Chondrocyte (in vitro differentiated cells): ENCODE measurements at places on chromosomes 4 and X. TPM values are rescaled to one million over a fixed set of nuclear protein-coding genes. Genes with fewer than 3 reads are reported as not detected.

The SYP gene
- total RNA-seq, result 0.87 to 1.5 TPM (median 1.4 TPM) in 3 replicates

The MAGEB3 gene
- total RNA-seq, result not detected in 3 replicates

DNA sequence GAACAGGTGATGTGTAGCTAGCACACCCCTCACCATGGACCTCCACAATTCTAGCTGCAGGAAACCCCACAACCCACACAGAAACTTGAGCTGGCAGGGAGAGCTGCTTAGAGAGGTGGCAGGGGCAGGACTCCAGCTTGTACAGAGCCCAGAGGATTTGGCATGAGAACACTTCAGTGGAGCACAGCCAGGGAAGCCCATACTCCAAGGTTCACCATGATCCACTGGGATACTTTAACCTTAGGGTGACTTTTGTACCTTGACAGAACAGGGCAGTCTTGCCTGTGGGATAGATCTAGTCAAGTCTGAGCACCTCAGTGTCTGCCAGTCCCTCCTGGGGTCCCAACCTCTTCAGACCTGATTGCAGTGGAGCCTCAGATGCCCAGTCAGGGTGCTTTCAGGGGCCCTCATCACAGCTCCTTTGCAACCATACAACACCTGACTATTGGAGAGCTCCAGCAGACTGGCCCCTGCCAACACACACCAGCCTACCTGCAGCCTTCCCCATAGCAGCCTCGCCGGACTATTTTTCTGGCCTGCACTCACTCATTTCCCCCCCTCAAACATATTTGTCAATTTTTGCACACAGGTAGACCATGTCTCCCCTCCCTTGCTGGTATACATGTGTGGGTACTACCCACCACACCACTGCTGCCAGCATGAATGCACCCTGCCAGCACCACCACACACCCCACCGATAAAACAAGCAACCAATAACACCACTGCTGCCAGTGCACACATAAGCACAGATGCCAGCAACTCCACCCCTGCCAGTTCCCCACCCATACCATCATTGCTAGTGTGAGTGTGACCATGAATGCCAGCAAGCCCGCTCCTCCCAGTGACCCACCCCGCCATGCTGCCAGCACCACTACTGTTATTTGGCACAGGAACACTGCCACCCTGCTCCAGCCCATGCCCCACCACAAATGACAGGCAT, 56.0 kb upstream of the CDX4 start:
- DNase-seq, result no peak

DNA sequence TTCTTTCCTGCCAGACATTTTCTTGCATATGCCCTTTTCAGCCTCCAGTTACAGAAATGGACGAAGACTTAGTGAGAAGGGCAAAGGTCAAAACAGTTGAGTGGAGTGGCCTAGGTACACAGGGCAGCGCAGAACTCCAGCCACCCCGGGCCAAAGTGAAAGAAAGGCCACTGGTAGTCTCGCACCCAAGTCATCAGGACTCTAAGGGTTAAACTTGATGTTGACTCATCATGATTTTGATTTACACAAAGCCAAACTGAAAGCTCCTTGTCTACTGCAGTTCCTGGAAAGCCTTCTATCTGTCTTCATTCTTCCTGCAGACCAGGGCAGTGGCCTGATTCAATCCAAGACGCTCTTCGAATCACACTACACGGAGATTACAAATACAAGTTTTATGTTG, 2.6 kb upstream of the IL13RA1 start:
- DNase-seq, result no peak

DNA sequence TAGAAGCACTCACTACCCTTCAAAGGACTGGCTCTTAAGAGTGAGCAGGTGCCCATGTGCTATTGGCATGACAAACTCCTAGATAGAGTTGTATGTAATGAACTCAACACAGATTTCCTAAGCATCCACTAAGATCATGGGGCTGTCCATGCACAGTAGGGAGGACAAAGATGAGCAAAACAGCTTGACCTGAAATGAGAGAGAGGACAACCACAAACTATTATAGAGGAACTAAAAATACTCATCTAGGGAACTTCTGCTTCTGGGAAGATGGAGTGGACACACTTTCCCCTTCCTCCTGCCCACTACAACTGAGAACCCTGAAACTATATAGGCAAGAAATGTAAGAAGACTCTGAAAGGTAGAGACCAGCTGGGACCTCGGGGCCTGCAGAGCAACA, 20.8 kb upstream of the TMEM128 start:
- no peak for DNase-seq

DNA sequence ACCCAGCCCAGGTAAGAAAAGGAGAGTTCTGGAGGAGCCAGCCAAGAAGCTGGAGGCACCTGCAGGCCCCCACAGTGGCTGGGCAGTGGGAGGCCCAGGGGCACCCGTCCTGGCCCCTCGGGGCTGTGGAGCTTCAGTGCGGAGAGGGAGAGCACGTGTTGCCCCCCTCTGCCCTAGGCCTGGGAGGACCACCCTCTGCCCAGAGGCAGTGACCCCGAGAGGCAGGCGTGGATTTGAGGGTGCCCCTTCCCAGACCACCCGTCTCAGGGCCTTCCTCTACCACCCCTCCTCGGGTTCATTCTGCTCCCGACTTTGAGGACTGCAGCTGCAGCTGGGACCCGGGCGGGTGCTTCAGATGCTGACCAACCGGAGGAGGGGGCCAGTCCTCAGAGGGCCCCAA, 12.1 kb upstream of the HGFAC start:
- no peak for DNase-seq

DNA sequence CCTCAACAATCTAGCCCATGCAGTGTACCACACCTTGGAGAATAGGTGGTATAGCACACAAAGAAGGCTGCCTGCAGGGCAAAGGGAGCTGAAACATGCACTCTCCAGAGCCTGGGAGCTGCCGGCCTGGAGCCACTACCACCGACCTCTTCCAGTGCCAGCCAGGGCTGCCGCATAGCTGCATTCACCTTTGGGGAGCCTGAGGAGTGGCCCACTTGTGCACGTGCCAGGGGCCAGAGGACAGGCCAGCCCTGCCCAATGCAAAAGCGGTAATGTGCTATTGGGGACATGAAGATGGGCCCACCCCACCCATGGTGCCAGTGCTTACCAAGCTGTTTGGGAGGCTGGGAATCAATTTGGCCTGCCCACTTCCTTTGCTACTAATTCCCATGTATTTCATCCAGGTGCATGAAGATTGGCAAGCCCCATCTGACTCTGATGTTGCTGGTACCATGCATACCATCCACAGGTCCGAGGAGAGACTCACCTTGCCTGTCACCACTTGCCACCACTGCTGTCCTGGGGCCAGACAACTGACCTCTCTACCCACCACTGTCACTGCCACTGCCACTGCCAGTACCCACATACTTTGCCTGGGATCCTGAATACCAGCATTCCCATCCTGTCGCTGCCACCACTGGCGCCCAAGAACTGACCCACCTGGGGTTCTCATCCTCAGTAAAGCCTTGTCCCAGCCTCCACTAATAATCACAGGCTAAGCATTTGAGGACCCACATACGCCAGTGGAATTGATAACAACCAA, 506.9 kb downstream of the MAGEB5 start:
- DNase-seq, result no peak
